ENCODE measurements at places on chromosomes 2 and 18.

DNA sequence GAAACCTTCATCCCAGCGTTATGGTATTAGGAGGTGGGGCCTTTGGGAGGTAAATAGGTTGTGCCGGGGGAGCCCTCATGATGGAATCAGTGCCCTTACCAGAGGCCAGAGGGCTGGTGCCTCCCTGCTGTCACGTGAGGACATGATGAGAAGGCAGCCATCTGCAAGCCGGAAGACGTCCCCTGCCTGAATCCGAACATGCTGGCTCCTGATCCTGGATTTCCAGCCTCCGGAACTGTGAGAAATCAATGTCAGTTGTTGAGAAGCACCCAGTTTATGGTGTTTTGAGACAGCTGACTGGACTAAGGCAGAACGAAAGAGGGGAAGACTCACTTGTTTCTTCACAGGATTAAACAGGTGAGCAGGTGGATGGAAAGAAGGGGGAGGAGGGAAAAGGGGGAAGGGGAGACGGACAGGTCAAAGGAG, 13.0 kb upstream of the KLF11 start:
- DNase-seq: no peak

DNA sequence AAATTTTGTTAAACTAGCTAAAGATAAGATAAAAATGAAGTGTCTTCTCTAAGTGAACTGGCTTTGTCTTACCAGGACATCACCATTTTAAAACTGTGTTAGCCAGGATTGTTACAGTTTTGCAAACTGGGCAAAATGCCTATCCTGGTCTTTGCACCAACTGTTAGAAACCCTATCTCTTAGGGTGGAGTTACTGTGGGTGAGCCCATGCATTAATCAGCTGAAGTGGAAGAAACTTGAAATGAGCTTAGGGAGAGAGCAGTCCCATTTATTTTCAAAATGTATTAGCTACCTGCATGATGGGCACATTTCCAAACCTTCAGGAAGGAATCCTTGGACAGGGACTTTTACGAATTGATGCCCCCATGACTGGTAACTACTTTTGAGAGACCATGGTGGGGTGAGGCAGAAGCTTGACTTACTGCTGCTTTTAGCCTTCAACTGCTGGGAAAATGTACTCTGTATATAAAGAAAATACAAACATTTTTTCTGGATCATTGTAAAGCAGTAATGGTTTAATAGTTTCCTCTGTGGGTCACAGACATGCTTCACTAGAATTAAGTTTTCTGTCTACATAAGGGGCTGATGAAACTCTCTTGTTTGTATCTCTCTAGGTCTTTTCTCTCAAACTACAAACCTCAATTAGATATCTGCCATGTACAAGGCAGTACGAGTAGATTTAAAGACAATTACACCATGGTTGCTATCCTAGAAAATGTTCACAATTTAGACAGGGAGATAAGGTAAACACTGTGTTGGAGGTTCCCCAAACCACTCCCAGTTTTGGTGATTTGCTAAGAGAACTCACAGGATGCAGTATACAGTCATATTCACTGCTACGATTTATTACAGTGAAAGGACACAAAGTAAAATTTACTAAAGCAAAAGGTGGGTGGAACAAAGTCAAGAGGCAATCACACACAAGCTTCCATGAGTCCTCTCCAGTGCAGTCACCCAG, 321.4 kb upstream of the MMADHC start:
- DNase-seq: no peak

GRCh38 chr2:25674077-25674362, 643 bp upstream of the DTNB start:
- DNase-seq: no peak

DNA sequence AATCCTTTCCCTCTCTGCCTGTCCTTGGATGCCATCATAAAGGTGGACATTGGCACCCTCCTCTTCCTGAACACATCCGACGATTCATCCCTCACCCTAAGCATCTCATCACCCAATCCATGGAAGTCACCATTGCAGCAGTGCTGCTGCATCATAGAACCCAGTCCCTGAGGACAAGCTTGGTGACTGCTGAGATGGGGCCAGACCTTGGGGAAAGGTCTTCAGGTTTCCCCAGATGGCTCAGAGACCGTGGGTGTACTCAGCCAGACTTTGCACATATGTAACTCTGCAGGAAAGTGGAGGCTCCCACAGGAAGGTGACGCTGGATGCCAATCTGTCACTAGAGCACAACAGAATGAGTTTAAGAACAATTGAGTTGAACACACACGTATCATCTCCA, 202.2 kb downstream of the SOX11 start:
- no peak for DNase-seq

- DNase-seq: no peak
Measured at GRCh38 chr18:30971338-30971956, 71.1 kb downstream of the DSC3 start.

GRCh38 chr2:186496401-186496800, 10.3 kb downstream of the ZC3H15 start:
- DNase-seq: no peak

DNA sequence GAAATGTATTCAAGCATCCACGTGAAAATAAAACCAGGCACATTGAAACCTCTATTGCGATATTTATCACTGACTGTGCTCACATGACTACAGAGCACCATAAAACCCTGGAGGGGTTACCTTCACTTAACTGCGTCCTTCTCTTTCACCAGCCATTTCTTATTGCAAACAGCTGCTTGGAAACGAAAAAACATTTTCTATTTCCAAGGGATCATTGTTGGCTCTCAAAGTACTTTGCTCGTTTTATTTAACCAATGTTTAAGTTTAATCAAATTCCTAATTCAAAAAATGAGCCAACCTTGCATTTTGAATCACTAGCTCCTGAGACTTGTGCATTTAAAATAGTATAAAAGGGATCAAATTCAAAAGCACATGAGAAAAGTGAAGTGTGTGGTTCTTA, 134.4 kb downstream of the OSR1 start:
- DNase-seq: no peak

- DNase-seq: no peak
Measured at GRCh38 chr2:12050396-12050795, 304.0 kb downstream of the LPIN1 start.

DNA sequence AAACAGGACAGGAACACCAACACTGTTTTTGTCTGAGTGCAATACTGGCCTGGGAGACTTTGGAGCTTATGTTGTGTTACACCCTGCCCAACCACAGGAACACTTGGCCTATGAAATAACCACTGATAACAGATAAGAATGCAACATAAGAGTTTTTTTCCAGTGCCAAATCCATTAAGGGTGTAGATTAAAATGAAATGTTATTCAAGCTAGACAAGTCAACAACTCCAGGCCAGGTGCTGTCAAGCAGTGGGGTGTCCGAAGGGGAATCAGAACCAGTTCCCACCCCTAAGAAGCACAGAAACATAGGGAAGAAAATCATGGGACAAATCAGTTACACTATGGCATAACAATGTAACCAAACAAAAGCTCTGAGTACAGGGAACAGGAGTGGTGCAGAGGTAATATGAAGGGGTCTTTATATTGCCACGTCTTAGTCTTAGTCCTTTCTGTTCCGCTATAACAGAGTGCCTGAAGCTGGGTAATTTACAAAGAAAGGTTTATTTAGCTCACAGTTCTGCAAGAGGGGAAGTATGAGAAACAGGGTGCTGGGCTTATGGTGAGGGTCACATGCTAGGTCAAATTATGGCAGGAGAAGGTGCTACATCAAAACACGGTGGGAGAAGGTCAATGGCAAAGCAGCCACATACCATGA, 3.8 kb downstream of the AFG3L2 start:
- DNase-seq: no peak

DNA sequence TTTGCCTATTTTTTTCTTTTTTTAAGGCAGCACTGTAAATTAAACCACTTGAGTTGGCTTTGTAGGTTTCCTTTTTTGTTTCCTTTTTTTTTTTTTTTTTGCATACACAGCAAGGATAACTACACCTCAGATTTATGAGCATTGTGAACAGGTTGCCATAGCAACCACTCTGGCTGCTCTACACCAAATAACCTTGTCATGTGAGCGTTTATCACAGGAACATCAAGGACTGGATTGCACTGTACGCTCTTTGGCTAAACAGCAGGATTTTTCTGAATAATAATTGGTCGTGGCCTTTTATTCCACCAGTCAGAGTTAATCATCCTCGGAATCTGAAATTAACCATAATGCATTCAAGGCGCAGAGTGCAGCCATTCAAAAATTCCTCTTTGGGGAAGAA, 199.1 kb upstream of the SLC14A2 start:
- DNase-seq: no peak

GRCh38 chr2:217469203-217469810, 533.5 kb downstream of the TNS1 start:
- no peak for DNase-seq

DNA sequence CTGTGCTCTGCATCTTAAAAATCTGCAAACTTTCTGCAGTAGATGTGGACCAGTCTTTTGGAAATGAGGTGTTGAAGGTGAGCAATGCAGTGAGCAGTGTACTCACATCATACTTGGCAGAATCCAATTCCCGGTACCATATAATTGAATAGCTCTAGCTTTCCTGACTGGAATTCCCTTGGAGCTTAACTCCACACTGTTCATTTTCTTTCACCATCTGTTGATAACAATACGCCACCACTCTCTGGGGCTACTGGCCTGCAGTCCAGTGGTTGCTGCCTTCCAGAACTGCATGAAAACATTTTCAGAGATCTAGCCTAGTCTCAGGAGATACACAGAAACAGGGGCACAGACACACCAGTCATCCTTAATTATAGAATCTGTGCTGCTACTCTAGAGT, 820.0 kb upstream of the NXPH2 start:
- no peak for DNase-seq

GRCh38 chr2:216690853-216691741, 4.3 kb downstream of the IGFBP5 start:
- DNase-seq: peak; percentile 77

- peak; percentile 74 for DNase-seq
Measured at GRCh38 chr2:120680136-120680761, 55.4 kb upstream of the GLI2 start.

GRCh38 chr2:134002391-134002790, 251.5 kb upstream of the MGAT5 start:
- DNase-seq: no peak

DNA sequence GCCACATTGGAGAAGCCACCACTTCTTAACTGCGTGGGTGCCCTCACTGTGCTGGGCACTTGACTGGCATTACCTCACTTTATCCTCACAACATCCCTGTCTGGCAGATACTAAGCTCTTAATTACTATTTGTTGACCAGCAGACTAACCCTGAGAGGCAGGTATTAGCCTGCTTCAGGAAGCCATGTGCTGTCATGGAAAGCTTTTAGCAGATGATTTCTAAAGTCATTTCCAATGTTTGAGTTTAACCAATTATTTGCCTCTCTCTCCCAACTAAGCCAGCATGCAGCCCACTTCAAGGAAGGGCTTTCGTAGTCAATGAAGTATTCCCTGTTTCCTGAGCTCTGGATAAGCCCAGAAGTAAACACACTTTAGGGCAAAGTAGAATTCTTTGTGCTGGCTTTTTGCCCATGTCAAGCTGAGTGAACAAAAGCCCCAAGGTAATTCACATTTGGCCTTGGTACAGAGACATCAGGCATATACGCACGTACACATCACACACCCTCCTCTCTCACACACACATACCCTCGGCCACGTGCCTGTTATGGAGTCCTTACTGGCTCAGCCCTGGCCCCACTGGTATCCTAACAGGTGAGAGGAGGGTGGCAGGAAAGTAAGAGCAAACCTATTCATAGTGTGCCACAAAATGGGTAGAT, 108.6 kb downstream of the C1D start:
- DNase-seq: no peak

DNA sequence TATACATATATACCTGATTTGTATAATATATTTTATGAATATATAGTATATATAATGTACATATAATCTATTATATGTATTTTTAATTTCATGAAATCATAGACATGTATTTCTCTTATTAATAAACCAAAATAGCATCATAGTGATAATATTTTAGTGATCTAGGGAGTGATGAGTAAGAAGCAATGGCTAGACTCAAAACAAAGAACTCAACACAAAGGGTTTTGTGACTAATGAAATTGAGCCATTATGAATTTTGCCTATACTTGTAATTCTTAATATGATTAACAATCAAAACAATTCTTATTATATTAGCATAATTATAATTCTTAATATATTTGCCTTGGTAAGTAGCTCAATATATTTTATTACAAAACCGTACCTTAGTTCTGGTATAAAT, 1614.1 kb upstream of the TMEFF2 start:
- DNase-seq: no peak

GRCh38 chr18:62545098-62545497, 22.3 kb downstream of the ZCCHC2 start:
- no peak for DNase-seq

- no peak for DNase-seq
Measured at GRCh38 chr2:10075571-10076209, 4.5 kb downstream of the CYS1 start.

DNA sequence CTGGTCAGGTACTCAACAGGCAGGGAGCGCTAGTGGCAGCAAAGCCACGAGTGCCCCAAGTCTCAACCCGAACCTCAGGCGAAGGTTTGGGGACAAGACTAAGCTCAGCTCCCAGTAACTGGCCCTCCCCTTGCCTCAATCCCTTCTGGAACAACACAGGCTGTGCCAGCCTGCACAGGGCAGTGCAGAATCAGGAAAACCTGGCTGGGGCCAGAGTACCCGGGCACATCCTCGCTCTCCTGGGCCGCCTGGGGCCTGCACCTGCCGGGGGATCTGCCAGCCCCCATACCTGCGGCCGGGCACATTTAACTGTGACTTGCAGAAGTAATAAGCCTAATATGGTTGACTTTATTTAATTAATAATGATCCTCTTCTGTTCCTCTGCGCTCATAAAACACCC, 60.6 kb downstream of the GBX2 start:
- no peak for DNase-seq

DNA sequence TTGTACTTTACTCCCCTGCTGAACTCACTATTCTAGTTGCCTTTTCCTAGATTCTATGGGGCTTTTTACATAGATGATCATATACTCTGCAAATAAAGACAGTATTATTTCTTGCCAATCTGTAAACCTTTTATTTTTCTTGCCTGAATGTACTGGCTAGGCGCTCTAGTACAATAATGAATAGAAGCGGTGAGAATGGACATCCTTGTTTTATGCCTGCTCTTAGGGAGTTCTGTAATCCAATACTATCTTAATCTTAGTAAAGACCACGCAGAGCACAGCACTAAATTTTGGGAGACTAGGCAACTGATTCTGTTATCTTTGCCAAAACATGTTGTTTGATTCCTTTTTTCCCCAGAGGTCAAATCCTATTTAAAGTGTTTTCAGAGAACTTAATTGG, 7.0 kb downstream of the KRCC1 start:
- DNase-seq: no peak

DNA sequence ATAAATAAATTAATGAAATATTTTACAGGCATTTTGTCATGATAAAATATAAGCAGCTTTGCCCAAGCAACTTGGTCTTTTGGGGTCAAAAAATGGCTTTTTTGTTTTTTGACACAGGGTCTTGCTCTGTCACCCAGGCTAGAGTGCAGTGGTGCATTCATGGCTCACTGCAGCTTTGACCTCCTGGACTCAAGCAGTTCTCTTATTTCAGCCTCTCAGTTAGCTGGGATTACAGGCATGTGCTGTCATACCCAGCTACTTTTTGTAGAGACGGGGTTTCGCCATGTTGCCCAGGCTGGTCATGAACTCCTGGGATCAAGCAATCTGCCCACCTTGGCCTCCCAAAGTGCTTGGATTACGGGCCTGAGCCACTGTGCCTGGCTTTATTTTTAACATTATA, 51.0 kb downstream of the ABI2 start:
- no peak for DNase-seq

- no peak for DNase-seq
Measured at GRCh38 chr2:49028101-49028500, 126.2 kb downstream of the FSHR start.
